ENCODE measurements at places on chromosomes 2 and 18.

DNA sequence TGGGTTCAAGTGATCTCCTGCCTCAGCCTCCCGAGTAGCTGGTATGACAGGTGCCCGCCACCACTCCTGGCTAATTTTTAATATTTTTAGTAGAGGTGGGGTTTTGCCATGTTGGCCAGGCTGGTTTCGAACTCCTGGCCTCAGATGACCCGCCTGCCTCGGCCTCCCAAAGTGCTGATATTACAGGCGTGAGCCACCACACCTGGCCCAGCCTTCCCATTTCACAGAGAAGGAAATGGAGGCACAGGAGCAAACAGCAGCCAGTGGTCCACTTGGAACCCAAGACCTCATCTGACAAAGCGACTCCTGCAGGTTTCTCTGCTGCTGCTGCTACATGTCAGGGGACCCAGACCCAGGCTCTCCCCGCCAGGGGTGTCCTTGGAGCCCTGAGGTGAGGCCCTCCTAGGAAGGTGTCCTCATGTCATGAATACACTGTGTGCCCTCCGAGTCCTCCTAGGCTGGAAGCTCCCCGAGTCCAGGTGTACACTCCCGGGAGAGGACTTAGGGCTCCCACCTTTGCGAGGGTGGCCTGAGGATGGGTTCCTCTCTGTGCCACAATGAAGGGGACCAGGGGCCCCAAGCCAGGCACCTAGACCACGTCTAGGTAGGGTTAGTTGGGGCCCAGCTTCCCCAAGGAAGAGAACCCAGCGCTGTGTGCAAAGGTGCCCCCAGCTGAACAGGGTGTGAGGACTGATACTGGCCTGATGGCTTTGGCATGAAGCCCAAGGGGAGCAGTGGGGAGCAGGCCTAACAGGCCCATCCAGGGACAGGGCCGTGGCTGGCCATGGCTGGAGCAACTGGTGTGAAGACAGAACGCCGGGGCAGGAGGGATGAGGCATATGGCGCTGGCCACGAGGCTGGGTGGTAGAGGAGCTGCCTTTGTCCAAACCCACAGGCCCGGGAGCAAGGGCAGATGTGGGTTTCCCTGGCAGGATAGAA is 56.1 kb downstream of the HS6ST1 start:
- no peak for DNase-seq

DNA sequence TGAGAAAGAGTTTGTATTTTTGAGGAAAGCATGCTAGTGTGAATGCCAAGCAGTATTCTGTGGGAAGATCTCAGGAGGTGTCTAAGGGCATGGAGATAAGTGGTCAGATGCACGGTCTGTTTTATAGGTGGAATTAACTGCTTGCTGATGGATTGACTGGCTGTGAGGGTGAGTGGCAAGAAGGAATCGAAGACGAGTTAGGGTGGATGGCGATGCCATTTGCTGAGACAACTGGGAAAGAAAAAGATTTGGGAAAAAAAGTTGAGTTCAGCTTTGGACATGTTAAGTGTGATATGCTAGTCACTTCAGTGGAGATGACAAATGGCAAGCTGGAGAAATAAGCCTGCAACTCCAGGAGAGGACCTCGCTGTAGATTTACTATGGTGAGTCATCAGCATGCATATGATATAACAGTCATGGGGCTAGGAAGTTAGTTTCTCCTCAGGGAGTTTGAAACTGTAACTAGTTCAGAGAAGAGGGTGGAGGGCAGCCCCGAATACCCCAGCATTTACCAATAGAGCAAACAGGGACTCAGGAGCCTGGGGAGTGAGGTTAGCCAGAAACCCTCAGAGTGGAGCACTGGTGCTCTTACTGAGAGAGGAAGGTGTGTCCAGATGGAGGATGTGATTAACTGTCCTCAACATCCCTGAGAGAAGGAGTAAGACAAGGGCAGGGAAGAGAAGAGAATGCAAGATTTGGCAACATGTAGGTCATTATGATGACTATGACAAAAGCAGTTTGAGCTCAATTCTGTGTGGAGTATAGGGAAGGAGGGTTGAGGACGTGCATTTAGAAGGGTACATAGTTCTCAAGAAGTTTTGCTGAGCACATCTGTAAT is 2.0 kb upstream of the HK2 start:
- no peak for DNase-seq

DNA sequence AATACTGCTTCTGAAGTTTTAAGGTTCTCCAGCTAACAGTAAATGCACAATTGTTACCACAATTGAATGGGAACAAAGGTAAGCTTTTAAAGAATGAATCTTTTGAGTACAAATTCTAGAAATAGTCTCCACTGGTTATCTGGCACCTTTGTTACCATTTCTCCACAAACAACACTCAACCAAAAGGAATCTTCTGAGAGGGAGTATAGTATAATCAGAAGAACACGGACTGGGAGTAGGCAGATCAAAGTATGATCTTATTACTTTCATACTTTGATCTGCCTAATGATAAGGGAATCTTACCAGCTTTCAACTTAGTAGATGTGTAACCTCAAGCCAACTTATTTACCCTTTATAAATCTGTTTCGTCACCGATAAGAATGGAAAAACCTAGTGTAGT is 1.4 kb downstream of the CEP76 start:
- no peak for DNase-seq

DNA sequence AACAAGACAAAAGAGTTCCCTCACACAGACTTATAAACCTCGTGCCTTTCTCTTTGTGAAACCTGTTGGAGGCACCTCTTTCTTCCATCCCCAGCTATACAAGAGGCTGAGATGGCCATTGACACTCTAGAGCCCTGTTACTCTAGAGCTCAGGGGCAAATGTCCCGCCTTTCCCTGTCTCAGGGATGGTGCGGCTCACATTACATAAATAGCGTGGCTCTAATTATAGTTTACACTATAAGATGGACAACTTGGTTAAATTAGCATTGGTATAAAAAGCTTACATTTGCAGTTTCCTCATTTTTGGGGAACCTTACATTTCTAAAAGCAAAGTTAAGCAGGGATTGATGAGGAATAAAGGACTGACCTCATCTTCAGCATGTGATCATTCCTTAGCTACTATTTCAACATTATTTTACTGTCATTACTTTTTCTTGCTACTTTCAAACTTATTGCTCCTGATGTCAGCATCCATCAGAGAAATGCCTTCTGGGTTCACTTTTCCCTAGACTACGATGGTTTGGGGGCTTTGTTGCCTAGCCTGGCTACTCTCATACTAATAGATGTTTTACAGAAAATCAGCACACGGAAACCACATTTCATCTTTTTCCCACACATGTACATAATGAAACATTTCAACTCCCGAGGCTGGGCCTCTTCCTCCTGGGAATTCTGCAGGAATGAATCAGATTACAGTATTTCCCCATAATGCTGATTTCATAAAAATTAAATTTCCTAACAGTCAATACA is 40.4 kb downstream of the FTCDNL1 start:
- no peak for DNase-seq

DNA sequence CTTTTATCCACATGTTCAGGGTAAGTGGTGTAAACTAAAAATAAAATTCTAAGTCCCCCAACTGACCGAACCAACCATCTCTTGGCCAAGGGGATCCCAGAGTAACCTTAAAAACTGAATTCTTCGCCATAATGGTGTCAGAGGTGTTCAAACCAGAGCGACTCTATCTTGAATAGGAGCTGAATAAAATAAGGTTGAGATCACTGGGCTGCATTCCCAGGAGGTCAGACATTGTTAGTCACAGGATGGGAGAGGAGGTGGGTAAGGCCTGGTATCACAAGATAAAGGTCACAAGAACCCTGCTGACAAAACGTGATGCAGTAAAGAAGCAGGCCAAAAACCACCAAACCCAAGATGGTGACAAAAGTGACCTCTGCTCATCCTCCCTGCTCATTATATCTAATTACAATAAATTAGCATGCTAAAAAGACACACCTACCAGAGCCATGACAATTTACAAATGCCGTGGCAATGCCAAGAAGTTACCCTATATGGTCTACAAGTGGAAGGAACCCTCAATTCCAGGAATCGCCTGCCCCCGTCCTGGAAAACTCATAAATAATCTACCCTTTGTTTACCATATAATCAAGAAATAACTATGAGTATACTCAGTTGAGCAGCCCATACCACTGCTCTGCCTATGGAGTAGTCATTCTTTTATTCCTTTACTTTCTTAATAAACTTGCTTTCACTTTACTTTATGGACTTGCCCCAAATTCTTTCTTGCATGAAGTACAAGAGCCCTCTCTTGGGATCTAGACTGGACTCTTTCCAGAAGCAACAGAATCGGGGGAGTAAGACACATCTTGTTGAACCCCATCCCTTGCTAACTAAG is 302.4 kb downstream of the STK39 start:
- DNase-seq = no peak

DNA sequence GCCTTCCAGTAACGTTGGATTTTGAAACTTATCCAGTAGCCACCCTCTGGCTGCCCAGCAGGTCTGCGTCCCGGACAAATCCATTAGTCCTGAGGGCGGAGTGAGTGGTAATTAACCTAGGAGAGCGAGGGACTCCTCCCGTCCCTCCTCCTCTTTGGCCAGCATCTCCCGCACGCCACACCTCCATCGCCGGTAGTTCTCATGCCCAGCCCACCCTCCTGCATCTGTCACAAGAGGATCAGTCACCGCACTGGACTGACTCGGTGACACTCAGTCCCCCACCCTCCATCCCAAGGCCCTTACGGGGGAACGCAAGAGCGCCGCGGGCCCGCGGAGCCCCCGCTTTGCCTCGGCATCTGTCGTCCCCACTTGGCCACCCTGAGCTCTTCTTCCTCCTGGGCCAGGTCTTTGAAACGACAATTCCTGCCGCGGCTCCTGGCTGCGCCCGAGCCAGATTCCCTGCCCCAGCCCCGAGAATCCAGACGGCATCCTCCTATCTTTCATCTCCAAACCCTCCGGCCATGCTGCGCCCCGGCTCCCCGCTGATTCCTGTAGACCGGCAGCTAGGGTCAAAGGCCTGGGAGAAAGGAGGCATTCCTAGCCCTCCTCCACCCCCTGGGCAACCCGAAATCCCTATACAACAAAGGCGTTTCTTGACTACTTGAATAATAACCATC is 77.5 kb downstream of the EIF2AK3 start:
- DNase-seq = peak; percentile 69

DNA sequence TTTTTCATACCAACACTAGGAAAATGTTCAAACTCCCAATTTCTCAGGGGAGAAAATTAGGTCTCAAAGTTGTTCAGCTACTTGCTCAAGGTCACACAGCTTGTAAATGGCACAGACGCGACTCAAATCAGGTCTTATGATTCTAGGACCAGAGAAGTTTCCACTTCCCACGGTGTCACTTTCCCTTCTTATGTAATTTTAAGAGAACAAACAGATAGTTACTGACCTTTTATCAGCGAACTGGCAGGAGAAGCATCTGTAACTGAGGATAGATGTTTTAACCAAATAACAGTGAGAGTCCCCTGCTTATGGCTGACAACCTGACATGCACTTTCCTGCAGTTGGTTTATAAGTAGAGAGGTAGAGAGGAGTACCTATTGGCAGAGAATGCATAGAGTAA is 2.1 kb upstream of the KCNJ3 start:
- DNase-seq = no peak

GRCh38 chr2:162125138-162125537 is 26.9 kb downstream of the GCG start:
- no peak for DNase-seq

DNA sequence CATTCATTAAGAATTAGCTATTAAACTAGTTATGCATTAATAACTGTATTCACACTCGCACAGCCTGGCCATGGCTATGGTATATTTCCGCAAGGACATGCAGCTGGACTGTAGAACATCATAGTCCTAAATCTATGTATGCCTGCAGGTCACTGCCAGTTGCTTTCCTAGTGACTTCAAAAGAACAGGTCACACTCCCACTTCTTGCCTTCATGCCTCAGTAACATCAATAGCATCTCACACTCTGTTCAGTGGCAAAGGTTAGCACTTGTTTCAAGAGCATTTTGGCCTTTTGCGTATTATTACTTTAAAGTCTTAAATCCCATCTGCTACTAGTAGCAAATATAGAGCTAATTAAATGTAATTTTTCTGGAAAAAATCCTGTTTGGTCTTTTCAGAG is 131.4 kb upstream of the DCC start:
- no peak for DNase-seq

GRCh38 chr2:227856697-227857096 is 14.7 kb upstream of the DAW1 start:
- DNase-seq = no peak

GRCh38 chr2:240089306-240089705 is 36.0 kb upstream of the OR6B3 start:
- DNase-seq = no peak

GRCh38 chr2:173457366-173457765 is 102.7 kb downstream of the CDCA7 start:
- no peak for DNase-seq

DNA sequence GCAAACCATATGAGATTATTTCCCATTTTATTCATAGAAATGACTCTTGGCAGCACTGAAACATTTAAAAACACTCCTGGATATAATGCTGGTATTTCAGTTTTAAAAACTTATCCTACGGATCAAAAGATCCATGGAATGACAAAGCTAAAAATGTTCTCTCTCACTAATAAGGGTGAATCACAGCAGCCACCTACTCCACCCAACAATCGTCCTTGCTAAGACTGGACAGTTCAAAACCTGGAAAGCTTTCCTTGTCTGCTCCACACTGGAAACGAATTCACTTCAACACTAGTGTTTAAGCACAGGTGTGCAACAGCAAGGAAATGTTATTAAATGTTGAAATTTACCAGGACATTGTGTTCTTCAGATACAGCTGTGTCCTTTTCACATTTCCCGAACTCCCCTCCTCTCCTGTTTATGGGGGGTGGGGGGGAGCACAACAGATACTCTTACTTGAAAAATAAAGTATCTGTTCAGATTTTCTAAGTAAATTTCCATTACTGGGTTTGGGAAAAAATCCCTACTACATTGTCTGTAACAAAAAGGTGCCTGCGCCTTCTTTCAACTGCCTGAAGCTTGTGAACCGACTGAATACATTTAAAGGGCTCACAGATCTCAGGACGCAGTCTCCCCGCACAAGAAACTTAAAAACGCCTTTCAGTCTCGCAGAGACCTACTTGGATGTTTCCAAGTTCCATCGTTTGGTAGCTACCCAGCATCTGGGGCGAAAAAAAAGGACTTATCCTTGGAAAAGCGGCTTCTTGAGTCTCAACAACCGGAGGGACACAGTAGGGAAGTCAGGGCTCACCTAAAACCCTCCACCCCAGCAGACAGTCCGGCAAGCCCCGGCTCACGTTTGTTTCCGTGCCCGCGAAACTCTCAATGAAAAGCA is 1.3 kb downstream of the YWHAQ start:
- no peak for DNase-seq
